ENCODE measurements at places on chromosomes 11 and 22. TPM values are rescaled to one million over a fixed set of nuclear protein-coding genes. Genes with fewer than 3 reads are reported as not detected.

DNA sequence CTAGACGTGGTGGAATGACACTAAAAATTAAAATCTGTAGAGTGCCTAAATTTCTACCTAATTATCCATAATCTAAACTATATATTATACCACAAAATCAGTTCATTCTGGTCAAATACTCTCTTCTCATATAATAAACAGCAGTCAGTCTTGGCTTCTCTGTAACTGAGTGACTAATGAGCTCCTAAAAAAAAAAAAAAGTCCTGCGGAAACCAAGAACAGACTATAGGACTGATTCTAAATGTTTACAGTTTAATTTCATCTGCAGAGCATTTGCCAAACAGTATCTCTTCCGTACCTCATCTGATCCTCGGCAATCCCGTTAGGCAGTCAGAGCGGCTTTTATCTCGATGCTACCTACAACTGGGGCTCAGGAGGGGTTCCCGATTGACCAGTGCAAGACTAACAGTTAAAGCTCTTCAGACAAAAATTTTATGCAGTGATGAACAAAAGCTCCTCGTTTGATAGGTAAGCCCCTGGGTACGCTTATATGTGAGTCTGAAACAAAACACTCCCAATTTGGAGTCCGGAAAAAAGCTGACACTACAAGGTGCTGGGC, 686 bp downstream of the KIF18A start:
- no peak for DNase-seq

DNA sequence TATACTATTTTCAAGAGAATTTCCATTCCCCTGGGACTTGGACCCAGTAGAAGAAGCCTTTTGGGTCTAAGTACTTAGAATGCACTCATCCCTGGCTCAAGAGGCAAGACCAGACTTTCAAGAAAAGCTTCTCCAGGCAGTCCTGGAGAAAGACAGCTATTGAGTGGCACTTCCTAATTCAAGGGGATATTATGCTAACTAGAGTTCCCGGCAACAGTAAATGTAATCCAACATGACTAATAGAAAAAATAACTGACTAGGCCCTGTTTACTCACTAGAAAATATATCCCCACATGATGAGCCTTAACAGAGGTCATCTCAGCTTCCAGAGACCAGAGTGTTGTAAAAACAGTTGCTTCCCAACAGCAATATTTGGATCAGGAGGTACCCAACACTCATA, 47.2 kb upstream of the AKIP1 start:
- DNase-seq = no peak

DNA sequence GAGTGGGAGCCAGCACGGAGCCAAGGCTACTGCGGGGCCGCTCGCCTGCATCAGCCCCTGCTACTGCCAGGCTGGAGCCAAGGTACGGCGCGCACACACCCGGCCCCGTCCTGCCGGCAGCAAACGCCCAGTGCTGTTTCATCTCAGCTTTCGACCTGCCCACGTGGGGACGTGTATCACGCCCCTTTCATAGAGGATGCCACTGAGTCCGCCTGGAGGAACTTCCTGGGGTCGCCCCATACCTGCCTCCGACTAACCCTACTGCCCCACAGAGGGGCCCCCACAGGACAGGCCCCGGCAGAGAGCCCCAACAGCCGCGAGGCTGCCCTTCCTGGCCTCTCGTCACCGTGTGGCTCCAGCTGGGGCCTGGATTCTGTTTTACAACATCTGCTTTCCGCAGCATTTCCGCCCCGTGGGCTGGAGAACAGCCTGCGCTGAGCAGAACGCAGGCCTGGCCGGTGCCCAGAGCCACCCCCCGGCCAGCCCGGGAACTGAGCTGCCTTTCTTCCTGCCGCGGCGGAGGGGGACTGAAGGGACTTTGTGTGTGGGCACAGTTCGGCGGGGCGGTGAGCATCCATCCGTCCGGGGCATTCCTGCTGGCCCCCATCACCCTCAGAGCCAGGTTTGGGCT, 22.9 kb upstream of the ARHGAP8 start:
- no peak for DNase-seq

DNA sequence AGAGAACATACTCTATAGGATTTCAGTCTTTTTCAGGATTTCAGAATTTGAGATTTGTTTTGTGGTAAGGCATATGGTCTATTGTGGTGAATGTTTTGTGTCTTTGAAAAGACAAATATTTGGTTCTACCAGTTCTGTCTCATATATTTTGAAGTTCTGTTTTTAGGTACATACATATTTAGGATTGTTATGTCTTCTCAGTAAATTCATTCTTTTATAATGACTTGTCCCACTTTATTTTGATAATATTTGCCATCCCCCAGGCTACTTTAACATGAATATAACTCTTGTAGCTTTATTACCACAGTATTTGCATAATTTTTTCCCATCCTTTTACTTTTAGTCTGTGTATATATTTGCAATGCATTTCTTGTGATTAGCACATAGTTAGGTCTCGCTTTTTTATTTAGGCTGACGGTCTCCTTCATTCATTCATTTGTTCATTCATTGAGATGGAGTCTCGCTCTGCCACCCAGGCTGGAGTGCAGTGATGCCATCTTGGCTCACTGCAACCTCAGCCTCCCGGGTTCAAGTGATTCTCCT, 32.1 kb downstream of the MTMR3 start:
- DNase-seq = no peak

Gene CHRM1
- not detected for total RNA-seq

Gene RASD2
- 0.14 TPM for total RNA-seq

DNA sequence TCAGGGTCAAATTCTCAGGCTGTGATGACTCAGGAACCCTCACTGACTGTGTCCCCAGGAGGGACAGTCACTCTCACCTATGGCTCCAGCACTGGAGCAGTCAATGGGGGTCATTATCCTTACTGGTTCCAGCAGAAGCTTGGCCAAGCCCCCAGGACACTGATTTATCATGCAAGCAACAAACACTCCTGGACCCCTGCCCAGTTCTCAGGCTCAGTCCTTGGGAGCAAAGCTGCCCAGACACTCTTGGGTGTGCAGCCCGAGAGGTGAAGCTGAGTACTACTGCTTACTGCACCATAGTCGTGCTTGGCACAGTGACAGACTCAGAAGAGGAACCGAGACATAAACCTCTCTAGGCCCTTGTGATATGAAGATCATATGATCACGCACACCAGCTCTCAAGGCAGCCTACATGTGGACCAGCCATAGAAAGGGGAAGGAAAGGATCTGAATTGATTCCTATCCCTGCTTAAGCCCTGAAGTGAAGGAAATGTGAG, 58.2 kb downstream of the ZNF280B start:
- DNase-seq = no peak

Gene TCN1
- 335 TPM for total RNA-seq

DNA sequence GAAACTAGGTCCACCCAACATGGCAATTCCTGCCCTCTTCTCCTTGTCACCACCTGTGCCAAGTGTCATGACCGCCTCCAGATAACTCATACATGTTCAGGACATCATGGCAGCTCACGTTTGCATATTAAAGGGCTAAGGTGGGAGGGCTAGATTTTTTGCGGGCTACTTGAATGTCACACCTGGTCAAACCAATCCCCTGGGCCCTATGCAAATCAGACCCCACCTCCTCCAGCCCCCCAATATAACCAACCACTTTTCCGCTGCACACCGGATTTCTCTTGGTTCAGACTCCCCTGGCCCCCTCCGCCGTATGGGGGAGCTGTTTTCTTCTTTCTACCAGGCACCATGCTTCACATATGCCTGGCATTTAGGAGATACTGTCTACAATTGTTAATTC, 12.6 kb downstream of the UPB1 start:
- DNase-seq = no peak

DNA sequence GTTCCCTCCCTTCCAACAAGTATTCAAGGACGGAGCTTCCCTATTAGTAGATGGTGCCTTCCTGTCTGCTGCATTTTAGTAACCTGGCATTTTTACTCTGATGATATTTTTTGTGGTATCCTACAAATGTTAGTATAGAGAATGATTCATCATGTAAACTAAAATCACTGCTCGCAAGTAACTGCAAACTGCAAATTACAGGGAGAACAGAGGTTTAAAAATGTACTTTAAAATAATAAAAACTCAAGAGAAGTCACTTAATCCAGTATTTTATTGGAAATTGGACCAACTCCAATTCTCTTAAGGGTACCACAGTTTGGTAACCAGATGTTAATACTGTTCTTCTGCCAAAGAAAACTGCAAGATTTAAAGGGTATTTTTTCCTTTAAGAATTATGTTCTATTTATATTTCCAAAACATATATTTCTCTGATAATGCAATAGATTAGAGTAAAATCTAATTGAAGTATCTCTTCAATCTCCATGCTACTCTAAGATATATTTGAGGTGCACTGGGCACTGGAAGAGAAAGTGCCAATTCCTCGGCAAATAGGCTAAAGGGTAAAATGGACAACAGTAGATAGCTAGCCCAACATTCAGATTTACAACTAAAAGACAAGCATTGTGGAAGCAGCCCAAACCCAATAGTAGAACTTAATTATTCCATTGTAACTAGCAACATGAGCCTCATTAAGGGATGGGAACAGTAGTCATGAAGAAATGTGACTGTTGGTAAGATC, 298.0 kb downstream of the TTC28 start:
- no peak for DNase-seq

Gene SNX15
- total RNA-seq = 25.7 TPM

Data from Calu3 (cell line).